Umbilical cord (tissue), 2 donors: ENCODE measurements at places on chromosomes 2 and 18. TPM values are rescaled to one million over a fixed set of nuclear protein-coding genes. Genes with fewer than 3 reads are reported as not detected.

The CYP27A1 gene
- total RNA-seq = 13.2 TPM

The MYL12A gene
- total RNA-seq = 581 TPM

The PCARE gene
- total RNA-seq = 1.4 TPM

The DCC gene
- 7.5 TPM for total RNA-seq

DNA sequence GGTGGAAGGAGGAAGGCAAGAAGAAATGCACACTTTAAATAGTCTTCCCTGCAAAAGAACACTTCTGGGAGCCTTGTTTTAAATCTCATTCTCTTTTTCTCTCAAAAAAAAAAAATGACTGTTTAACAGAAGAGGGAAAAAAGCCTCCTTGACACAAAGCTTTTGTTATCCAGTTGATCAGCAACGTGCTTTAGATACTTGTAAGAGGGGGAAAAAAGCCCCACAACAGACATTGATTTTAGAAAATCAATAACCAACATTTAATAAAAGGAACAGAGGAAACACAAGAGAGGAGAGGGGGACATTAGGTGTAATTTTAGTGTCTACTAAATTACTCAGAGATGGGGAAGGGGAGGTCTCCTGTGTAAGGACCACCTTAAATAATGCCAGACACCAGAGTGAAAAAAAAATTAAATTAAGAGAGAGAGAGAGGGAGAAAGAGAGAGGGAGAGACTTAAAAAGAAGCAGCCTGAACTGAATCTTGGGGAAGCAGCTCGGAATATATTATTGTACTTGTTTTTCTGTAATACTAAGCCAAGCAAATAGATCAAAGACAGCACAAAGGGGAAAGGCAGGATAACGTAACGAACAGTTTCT lies 4.7 kb downstream of the ZEB2 start:
- peak; percentile 25 for DNase-seq

GRCh38 chr2:19700861-19701585 lies 200.8 kb downstream of the TTC32 start:
- DNase-seq = no peak

- peak; percentile 18 for DNase-seq
These were observed 157.0 kb upstream of the CBLN2 start for GRCh38 chr18:72700961-72701710.

GRCh38 chr2:10316860-10317259 lies 14.2 kb downstream of the HPCAL1 start:
- DNase-seq = no peak

DNA sequence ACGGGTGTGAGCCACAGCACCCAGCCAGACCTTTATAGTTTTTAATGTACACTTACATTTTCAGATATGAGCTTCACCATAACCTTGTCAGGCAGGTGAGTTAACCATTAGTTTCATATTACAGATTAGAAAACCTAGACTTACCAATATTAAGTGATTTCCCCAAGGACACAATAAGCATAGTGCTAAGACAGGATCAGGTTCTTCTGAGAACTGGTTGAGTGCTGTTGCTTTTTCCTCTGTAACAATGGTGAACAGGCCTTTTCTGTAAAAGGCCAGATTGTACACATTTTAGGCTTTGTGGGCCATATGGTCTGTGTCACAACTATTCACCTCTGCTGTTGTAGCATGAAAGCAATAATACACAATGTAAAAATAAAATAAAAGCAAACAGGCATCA lies 332.0 kb downstream of the PIK3C3 start:
- DNase-seq = no peak
